ENCODE measurements at places on chromosomes 11 and 22.

GRCh38 chr11:3613998-3614741, 27.6 kb downstream of the ART5 start:
- no peak for DNase-seq

- no peak for DNase-seq
Measured at GRCh38 chr11:2265396-2265795, 5.0 kb downstream of the ASCL2 start.

DNA sequence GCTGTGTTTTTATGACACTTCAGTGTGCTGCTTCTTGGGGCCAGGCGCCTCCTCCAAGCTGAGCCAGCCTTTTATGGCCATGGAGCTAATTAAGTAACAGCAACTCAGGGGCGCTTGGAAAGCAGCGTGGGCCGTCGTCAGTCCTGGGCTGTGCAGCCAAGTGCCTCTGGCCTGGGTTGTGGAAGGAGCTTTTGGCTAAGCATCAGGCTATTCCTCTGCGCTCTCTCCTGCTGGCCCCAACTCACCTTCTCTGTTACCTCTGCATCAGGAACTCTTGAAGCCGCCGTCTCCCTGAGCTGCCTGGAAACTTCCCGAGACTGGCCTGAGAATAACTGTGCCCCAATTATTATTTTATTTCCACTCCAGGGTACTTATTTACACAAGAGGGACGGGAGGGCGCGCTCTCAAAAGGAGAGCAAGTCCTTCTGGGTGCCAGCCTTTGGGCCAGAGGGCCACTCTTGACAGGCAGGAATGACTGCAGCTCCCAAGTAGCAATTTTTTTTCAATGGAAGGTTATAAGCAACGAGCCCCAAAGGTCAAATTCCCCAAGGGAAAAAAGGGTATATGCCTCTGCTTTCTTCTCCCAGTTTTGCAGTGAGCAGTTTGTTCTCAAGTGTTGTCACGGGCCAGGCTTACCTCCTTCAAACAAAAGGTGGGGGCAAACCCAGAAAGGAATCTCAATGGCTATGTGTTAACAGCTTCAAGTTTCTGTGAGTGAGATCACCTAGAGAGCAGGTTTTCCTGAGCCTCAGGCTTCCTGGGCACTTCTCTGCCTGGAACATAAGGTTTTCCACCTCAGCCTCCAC, 38.5 kb upstream of the NAV2 start:
- no peak for DNase-seq

DNA sequence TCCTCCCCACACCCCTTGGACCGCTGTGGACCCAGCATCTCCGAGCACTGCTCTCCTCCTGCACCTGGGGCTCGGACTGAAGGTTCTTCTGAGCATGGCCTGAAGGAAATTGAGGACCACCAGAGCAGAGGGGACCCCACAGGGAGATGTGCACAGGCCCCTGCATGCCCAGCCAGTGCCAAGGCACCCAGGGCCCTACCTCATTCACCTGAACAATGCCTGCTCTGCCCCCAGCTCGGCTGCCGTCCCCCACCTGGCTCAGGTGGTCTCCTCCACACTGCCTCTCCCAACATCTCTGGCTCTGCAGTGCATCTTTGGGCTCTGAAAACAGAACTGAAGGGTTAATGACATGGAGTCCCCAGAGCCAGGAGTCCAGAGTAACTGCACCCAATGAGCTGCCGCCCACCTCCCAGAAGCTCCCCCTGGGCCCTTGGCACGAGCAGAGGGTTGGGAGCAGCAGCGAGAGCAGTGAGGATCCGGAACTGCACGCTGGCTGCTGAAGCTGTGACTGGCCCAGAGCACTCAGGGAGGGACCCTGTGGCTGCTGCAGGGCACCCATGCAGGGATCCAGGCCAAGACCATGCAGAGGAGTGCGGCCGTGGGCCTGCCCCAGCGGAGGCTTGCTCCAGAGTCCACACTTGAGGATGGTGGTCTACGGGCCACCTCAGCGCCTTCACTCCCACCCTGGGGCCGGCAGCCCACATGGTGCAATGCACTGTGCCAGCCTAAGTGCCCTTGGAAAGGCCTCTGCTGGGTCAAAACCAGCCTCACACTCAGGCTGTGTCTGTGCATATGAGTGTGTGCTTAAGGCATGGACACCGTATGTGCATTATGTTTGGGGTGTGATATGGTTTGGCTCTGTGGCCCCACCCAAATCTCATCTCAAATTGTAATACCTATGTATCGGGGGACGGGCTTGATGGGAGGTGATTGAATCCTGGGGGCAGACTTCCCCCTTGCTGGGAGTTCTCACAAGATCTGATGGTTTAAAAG, 686.1 kb downstream of the TBC1D22A start:
- no peak for DNase-seq

GRCh38 chr11:112523477-112523876, 262.8 kb upstream of the PLET1 start:
- no peak for DNase-seq

DNA sequence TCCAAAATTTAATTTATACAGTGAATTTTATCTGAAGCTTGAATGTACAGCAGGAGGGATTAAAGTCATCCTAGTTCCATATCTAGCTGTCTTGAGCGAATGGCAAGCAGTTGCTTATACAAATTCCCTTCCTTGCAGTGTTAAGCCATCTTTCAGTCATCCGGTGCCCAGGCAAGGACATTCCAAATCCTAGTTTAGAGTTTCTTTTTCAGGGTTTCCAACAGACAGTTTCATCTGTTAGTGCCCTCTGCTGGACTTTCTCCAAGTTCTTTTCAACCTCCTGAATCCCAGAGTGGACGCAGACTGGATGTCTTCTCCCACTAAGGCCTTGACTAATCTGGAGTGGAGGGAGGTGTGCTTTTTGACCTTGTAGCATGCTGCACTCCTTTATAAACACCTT, 45.4 kb downstream of the GRAMD1B start:
- DNase-seq = peak; percentile 3

GRCh38 chr22:40922484-40923303, 28.5 kb upstream of the RBX1 start:
- DNase-seq = peak; percentile 11

GRCh38 chr11:1754376-1755150, 4.2 kb upstream of the IFITM10 start:
- DNase-seq = no peak

DNA sequence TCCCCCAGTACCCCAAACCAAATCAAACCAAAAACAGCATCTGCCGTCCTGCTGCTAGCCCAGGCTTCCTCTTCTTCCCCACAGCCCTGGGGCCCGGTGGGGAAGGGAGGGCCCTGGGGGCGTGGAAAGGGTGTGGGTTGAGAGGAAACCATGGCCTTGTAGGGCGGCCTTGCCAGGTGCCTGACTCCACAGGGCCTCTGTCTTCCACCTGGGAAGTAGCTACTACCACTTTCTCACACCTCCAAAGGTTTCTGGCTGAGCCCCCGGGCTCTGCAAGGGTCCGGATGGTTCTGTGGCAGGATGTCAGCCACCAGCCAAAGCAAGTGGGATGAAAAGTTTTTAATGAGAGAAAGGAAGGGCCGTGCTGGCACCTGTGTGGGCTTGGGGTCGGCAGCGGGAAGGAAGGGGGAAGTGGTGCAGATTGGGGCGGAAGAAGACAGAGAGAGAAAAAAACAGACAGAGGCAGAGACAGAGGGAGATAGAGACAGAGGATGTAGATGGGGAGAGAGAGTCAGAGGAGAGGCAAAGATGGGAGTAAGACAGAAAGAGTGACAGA, 10.5 kb downstream of the TPST2 start:
- no peak for DNase-seq

DNA sequence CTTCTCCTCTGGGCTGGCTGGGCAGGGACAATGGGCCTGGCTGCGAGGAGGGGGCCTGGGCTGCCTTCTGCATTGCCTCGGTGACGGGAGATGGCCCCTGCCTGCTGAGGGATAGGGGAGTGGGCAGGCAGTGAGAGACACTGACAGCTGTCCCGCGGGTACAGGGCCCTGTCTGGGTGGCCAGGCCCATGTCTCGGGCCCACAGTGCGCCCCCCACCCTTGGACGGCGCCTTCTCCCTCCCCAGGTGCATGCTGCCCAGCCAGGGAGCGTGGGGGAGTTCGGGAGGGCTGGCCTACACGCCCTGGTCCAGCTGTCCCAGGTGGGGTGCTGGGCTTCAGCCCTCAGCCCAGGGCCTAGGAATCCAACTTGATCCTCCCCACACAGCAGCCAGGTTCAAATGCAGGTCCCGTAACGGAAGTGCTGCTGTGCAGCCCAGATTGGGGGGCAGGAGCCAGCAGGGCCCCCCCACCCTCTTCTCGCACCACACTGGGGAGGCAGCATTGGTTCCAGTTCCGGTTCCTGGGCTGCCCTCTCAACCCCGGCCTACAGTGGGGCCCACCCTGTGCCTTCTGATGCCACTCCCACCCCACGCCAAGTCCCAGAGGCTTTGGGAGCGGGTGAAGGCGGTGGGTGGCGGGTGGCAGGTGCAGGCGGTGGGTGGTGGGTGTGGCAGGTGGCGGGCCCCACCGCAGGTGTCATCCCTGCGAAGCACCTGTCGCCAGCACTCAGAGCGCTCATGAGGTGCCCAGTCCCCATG, 7.3 kb upstream of the TSSC4 start:
- no peak for DNase-seq

DNA sequence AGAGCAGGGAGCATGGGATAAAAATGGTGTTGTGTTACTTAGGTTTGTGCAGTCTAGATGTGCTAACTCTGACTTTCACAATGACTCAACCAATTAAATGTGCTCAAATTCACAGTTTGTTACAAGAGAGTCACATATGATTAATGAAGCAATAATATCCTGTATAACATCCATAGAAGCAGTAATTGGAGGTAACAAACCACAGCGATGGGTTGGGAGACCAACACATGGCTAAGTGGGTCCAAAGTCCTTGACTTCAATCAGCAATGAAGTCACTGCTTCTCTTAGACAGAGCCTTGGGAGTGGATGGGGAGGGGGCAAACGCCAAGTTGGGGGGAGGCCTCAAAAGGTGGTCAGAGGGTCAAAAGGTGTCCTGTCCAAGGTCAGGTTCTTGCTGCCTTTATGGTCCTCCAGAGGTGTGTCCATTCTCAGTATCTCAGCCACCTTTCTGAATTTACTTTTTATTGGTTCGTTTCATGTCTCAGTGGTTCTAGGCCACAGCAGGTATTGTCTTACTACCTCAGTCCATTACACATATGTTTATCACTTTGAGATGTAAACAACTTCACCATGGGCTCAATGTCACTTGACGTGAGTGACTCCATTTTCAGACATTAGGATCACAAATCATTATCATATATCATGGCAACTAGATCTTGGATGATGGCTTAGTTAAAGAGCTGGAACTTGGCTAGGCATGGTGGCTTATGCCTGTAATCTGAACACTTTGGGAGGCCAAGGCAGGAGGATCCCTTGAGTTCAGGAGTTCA, 32.4 kb downstream of the SLN start:
- no peak for DNase-seq

- no peak for DNase-seq
Measured at GRCh38 chr11:109521571-109522086, 99.6 kb downstream of the C11orf87 start.

GRCh38 chr22:30875481-30876215, 92.9 kb downstream of the MORC2 start:
- no peak for DNase-seq

- DNase-seq = no peak
Measured at GRCh38 chr11:124190298-124191139, 7.4 kb downstream of the OR10D3 start.

- DNase-seq = no peak
Measured at GRCh38 chr22:38941488-38941987, 15.9 kb upstream of the APOBEC3A start.

DNA sequence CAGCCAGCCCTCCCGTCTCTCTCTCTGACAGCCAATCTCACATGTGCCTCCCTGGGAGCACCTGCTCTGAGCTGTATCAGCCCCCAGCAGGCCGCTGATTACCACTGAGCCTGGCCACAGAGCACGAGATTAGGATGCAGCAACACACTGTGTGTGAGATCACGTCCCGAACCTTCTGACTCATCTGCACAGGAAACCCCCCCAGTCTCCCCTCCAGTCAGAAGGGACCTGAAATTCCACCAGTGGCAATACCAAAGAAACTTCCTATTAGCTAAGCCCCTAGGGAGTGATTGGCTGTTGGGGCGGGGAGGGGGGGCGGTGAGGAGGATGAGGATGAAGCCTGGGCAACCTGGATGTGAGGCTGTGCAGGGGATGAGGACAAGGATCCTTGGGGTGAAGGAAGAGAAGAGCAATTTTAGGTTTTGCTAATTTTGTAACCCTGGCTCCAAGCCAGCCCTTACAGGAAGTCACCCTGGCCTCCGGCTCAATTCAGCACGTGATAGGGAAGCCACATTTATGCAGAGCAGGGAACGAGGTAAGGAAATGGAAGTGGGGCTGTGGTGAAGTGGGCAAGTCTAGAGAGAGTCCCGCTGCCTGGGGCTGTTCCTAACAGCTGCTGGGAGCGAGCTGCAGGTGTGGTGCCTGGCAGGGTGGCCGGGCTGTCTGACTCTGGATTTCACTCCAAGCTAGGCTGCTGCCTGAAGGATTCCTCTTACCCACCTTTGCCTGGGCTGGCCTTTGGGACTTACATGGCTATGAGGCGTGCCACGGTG, 1.9 kb downstream of the SLC43A3 start:
- DNase-seq = no peak

- no peak for DNase-seq
Measured at GRCh38 chr11:68674461-68674860, 9.9 kb upstream of the GAL start.

- no peak for DNase-seq
Measured at GRCh38 chr11:62054484-62055121, 69.2 kb upstream of the INCENP start.

- no peak for DNase-seq
Measured at GRCh38 chr11:35814720-35815305, 129.0 kb upstream of the LDLRAD3 start.

- DNase-seq = no peak
Measured at GRCh38 chr22:40504285-40505249, 132.0 kb downstream of the MRTFA start.

DNA sequence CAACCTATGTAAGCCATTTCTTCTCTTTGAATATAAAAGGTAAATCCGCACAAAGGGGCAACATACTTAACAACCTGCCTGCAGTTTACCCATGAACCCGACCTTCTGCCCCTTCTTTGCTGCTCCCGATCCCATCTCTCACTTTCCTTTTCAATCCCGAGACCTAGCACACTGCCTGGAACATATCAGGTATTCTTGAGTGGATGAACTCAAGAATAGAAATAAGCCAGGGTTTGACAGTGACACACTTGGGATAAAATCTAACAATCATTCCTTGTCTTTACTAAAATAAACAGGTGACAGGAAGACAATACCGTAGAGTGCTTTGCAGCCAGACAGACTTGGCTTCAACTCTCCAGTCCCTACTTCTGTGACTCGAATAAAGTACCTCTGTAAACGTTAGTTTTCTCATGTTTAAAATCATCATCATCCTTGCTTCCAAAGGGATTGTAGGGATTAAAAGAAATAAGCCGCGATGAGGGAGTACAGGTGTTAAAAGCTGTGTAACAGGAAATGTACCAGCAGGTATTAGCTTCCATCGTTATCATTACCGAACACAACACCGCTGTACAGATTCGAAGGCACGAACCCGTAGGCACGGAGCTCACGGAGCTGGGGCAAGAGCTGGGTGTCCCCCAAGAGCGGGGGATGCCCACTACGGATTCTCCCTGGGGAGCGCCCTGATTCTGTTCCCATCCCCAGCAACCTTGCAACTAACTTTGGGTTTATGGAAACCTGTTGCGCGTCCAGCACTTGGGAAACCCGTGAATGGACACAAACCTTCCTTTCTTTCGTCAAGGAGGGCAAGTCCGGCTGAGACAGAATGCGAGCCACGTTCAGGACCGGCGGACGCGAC, 720 bp downstream of the UFD1 start:
- DNase-seq = no peak

Data from DMS 273 treated with DMSO at 0.1 percent for 48 hours (cell line).